ENCODE measurements at places on chromosomes 13 and 19.

DNA sequence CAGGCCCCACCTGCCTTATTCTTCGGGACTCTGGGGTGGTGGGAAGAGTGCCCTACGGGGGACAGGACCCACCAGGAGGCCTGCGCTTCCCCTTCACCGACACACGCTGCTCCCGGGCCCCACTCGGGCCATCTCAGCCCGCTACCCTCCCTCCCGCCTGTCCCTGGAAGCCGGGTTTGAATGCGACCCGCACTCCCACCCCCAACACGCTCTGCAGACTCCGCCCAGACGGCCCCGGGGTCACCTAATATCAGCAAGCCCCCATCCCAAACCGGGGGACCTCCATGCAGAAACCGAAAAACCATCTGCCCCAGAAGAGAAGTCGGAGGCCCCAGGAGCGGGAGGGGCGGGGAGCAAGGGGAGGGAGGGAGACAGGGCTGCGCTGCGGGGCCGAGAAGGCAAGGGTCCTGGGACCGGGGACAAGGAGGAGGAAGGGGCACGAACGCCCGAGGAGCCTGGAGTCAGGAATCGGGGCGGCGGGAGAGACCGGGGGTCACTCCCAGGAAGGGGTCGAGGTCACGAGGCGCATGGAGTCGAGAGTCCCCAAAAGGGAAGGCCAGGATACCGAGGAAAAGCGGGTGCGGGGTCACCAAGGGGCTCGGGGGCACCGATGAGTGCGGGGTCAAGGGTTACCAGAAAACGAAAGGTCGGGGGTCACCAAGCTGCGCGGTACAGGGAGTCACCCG lies 766 bp downstream of the SBNO2 start:
- DNase-seq: no peak

DNA sequence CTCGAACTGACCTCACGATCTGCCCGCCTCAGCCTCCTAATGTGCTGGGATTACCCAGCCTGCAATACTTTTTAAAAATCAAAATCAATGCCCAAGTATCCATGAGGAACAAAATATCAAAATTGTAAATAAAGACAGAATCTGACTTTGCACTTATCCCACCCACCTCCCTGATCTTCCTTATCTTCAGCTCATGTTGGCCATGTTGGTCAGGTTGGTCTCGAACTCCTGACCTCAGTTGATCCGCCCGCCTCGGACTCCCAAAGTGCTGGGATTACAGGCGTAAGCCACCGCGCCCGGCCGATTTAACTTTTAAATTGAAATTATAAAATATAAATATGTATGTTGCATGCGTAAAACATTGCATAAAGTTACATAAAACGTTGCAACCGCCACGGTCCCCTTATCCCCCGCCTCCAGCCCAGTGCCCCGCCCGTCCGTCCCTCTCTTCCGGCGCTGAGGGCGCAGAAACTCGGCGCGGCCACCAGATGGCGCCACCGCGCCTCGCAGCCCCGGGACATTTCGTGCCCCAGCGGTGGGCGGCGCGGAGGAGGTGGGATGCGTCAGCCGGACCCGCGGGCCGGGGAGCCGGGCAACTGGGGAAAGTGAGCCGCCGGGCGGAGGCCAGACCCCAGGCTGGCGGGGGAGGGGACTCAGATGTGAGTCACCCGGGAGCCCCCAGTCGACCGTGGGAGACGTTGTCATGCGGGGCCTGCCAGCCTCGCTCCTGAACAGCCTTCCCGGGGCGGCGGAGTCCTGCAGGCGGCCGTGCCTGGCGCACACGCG lies 1.5 kb upstream of the GADD45B start:
- DNase-seq: peak; percentile 92

- DNase-seq: no peak
Measured at GRCh38 chr19:44345959-44346358, 10.5 kb downstream of the ZNF112 start.

- no peak for DNase-seq
Measured at GRCh38 chr19:51277112-51277511, 26.2 kb downstream of the SIGLECL1 start.

- no peak for DNase-seq
Measured at GRCh38 chr13:95914991-95915501, 138.2 kb downstream of the UGGT2 start.

DNA sequence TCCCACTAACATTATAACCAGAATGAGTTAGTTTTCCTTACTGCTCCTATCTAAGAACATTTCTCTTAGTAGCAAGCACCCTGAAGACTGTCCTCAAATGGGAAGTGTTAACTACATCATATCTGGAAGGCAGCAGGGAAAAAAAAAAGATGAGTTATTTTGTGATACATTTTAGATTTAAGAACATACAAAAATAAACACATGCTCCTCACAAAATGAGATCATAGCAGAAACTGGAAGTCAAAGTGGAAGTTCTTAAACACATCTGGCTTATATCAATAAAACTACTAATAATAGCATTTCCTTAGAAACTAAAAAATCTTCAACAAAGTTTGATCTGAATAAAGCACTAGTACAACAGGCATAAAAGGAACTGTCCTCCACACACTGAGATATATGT lies 70.4 kb downstream of the SLITRK6 start:
- DNase-seq: no peak

DNA sequence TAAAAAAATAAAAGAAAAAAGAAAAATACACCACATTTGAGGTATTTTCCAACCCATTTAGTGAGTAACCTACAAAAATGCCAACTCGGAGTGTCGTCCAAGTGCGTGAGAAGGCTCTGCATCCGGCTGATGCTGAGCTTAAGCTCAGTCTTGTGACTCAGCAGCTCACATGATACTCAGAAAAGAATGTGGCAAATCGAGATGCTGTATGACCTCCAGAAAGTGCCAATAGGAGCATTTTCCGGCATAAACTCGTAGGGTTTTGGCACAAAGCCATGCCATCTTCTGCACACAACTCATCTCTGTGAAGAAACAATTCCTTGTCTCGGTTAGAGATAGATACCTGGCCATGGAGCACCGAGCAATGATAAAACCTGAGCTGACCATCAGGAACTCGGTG lies 58.5 kb downstream of the TRPM4 start:
- DNase-seq: no peak

- DNase-seq: no peak
Measured at GRCh38 chr19:39167461-39168257, 29.1 kb upstream of the NCCRP1 start.

- no peak for DNase-seq
Measured at GRCh38 chr13:41533266-41534052, 76.1 kb downstream of the RGCC start.

- DNase-seq: no peak
Measured at GRCh38 chr19:39595950-39596349, 6.4 kb upstream of the LGALS13 start.

GRCh38 chr19:17842663-17843291 lies 5.0 kb downstream of the JAK3 start:
- DNase-seq: no peak

DNA sequence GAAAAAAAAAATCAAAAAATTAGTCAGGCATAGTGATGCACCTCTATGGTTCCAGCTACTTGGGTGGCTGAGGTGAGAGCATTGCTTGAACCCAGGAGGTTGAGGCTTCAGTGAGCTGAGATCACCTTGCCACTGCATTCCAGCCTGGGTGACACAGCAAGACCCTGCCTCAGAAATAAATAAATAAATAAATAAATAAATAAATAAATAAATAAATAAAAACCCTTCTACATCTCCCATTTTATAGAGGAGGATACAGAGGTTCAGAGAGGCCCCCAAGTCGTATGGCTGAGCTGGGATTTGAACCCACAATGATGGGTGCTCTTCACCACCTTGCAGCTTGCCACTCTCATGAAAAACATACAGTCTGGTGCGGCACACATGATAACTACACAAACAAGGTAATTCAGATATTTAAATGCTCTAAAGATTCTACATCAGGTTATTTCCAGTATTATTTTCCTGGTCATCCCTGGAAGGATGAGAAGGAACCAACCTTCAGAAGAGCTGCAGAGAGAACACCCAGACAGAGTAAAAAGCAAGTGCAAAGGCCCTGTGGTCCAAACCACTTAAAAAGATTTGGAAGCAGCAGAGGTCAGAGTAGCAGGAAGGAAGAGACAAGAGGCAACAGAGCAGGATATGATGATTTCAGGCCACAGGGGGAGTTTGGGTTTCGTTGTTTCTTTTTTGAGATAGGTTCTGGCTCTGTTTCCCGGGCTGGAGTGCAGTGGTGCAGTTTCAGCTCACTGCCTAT lies 29.2 kb upstream of the OR1M1 start:
- no peak for DNase-seq

GRCh38 chr13:34201050-34201913 lies 383.3 kb downstream of the RFC3 start:
- DNase-seq: no peak

DNA sequence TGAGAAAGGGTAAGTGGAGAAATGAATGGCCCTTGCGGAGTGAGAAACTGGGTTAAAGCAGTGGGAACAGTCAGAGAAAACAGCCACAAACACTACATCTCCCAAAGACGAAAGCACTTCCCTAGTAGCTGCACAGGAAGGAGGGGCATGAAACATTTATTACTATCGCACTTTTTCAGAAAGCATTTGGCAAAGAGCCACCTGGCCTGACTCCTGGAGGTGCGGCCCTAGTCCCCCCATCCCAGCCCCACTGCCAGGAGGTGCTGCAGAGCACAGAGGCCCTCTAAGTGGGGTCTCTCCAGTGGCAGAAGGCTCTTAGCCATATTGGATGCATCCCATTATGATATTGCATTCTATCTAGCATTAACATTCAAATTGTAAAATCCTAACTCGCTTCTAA lies 55.8 kb downstream of the MTMR6 start:
- no peak for DNase-seq

- peak; percentile 23 for DNase-seq
Measured at GRCh38 chr13:97226788-97227627, 4.9 kb downstream of the MBNL2 start.

GRCh38 chr13:40564342-40565001 lies 102.0 kb downstream of the FOXO1 start:
- DNase-seq: no peak

DNA sequence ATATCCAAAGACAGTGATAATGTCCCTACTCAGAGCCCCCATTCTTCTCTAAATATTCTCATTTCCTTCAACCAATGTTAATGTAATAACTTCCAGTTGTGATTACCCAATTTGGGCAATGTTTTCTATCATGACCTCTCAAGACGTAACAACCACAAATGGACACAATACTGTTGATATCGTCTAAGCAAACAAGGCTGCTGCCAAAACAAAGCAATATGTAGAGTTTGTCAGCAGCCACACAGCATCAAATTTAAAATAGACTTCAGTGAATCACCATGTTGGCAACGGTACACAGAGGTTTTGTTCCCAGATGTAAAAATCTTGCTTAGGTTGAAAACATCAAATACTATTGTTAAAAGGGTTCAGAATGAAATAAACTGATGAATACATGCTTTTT lies 205.1 kb downstream of the DACH1 start:
- DNase-seq: no peak

DNA sequence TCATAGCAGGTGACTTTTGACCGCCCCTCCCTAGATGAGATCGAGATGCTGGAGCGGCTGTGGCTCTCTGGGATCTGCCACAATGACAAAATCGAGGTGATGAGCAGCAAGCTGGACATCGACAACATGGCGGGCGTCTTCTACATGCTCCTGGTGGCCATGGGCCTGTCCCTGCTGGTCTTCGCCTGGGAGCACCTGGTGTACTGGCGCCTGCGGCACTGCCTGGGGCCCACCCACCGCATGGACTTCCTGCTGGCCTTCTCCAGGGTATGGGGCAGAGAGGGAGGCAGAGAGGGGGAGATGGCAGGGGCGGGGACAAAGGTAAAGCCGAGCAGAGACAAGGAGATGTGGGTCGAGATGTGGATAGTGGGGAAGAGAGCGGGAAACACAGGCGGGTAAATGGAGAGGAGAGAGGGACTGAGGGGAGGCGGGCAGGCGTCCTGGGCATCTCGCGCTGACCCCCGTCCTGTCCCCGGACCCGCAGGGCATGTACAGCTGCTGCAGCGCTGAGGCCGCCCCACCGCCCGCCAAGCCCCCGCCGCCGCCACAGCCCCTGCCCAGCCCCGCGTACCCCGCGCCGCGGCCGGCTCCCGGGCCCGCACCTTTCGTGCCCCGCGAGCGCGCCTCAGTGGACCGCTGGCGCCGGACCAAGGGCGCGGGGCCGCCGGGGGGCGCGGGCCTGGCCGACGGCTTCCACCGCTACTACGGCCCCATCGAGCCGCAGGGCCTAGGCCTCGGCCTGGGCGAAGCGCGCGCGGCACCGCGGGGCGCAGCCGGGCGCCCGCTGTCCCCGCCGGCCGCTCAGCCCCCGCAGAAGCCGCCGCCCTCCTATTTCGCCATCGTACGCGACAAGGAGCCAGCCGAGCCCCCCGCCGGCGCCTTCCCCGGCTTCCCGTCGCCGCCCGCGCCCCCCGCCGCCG lies 3.4 kb upstream of the GRWD1 start:
- no peak for DNase-seq

DNA sequence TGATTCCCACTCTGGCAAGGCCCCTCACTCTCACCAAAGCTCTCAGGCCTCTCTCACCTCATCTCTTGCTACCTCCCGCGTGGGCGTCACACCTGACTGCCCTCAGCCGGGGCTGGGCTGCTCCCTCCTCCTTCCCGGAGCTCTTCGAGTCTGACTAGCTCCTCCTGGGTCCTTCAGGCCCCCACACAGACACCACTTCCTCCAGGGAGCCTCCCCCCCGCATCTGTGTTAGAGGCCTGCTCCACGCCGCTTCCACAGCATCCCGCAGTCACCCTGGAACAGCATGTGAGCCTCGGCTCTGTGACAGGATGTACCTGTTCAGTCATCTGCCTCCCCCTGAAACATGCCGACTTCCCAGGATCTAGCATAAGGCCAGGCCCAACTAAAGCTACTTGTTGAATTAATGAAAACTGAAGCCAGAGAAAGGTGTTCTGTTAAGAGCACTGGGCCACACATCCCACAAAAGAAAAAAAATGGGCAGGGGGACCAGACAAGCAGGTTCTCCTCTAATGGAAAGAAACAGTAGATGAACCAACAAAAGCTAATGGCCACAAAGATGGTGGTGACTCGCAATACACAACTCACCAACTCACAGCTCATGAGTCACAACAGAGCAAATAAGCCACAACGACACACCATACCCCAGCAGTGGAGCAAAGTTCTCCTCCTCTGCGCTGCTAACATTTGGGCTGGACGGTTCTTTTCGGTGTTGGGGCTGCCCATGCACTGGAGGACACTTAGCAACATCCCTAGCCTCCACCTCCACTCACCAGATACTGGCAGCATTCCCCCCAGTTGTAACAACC lies 3.0 kb downstream of the PPP6R1 start:
- peak; percentile 52 for DNase-seq

- no peak for DNase-seq
Measured at GRCh38 chr19:27780367-27781075, 1432.4 kb downstream of the UQCRFS1 start.

DNA sequence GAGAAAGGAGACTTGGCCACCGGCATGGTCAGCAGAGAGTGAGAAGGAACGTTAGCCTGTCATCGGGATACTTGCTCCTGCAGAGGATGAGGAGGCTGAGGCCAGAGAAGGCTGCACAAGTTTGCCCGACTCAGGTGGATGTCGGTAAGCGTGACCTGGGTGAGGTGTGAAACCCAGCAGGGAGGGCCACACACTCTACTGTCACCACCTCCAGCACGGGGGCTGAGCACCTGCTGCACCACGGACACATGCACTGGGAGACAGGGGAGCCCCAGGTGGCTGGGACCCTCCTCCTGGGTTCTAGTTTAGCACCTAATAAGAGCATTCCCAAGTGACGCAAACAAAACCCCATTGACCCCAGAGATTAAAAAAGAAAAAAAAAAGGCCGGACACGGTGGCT lies 17.3 kb downstream of the MLLT1 start:
- DNase-seq: no peak

GRCh38 chr19:30224689-30225606 lies 147.2 kb upstream of the ZNF536 start:
- DNase-seq: no peak
